ENCODE measurements at places on chromosomes 1 and 21.

DNA sequence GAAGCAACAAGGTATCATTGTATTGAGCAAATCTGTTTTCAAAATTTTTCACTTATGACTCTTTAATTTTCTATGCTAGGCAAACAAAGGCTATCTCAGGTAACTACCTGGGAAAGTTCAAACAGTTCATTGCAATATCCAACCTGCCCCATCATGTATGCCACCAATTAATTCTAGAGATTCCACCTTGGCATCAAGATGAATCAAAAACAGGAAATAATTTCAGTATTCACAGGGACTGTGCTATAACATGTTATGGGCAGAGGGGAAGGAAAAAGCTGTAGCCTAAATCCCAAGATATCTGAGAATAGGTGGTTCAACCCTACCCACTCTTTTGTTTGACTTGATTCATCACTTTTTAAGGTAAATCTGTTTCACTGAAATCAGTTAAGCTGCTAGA is 67.5 kb upstream of the SH3GLB1 start:
- DNase-seq, result no peak

DNA sequence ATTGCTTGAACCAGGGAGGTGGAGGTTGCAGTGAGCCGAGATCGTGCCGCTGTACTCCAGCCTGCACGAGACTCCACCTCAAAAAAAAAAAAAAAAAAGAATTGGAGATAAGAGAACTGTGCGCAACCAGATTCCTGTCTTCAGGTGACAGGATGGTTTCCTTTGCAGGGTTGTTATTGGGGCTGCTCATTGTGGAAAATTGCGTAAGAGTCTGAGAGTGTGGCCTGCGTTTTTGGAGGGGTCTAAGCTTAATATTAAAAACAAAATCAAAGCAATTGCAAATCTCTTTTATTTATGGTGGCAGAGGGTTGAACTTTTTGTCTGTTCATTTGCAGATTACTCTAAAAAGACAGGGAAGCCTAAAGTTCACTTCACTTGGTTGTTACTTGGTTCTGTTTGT is 36.0 kb upstream of the BCAR3 start:
- no peak for DNase-seq

GRCh38 chr1:197481101-197481500 is 213.0 kb downstream of the CRB1 start:
- no peak for DNase-seq

DNA sequence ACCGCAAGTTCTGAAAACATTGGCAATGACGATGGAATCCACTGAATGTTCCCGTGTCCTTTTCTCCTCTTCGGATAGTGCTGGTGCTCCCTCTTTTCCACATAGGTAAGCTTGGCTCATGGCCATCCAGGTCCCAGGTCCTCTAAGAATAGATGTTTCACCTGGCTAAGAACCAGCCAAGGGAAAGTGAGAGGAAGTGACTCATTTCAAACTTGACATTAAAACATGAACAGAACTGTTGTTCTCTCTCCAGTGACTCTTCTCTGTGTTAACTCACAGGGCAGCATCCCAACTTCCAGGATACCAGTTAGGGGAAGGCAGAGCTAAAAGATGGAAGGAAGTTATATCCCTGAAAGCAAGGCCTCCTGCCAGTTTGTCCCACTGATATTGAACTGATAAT is 493.8 kb upstream of the CHRM3 start:
- no peak for DNase-seq

DNA sequence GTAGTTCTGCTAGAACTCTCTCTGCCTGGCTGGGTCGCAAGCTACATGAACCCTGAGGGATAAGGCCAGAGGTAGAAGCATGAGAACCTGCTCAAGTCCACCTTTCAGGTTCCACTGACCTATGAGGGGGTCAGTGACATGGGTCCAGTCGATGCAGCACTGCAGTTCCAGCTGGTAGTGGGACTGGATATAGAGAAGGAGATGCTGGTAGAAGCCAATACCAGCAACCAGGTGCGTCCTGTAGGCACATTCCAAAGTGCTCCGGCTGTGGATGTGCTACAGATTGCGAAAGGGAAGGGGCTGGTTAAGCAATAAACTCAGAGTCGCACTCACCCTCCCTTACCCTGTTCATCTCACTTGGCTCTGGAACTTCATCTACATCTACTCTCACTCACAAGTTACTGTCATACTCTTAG is 5.7 kb downstream of the SMG5 start:
- no peak for DNase-seq

- DNase-seq, result no peak
Observed at GRCh38 chr1:29090937-29091618, 32.6 kb downstream of the TMEM200B start.

GRCh38 chr1:113871597-113872113 is at the start of gene PTPN22:
Gene PTPN22, minus strand, starts transcription at chr1:113871712.
- peak; percentile 40 for DNase-seq

DNA sequence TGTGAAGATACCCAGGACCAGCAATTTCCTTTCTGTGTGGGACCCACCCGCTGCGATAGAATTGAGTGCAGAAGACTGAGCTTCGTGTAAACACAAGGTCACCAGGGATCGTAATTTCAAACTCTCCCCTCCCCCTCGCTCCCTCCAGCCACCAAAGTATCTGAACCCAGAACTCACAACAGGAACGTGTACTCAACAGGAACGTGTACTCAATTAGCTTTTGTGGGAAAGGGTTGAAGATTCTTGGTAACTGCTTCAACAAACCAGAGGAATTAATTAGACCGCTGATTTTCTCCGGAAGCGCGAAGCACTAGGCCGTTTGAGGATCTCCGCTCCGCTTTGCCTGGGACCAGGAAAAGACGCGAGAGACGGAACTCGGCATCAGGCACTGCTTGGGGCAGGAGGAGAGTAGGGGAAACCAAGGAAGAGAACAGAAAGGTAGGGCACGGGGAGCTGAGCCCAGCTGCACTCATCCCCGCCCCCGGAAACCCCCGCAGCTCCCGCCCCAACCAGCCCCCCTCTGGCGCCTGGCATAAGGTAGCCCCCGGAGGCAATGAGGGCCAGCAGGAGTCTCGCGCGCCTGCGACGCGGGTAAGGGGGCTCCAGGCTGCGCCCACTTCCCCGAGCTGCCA is 453 bp downstream of the DRAM2 start:
- DNase-seq, result peak; percentile 12

- no peak for DNase-seq
Observed at GRCh38 chr1:100735244-100735643, 15.7 kb downstream of the VCAM1 start.

GRCh38 chr1:223229756-223230155 is 86.7 kb upstream of the TLR5 start:
- DNase-seq, result no peak

GRCh38 chr1:19453741-19454201 is 31.6 kb downstream of the CAPZB start:
- no peak for DNase-seq

DNA sequence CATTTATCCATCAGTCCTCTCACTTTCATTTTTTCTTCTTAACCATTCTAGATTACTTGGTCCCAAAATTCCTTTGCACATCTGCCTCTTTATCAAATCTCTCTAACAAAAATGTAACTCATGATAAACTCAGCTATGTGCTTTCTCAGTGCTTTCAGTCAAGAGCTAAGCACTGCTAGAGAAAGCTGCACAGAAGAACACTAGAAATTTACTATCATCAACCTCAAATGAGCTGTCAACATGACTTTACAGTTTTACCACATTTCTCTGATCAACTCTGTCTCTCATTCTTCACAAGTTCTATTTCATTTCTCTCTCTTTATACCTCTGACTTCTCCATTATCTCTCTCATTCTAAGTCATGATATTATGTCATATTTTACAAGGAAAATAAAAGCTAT is 54.2 kb upstream of the PRKACB start:
- no peak for DNase-seq

- DNase-seq, result no peak
Observed at GRCh38 chr1:15687446-15687845, 3.3 kb downstream of the PLEKHM2 start.

- no peak for DNase-seq
Observed at GRCh38 chr1:61132176-61132638, 49.8 kb downstream of the NFIA start.

DNA sequence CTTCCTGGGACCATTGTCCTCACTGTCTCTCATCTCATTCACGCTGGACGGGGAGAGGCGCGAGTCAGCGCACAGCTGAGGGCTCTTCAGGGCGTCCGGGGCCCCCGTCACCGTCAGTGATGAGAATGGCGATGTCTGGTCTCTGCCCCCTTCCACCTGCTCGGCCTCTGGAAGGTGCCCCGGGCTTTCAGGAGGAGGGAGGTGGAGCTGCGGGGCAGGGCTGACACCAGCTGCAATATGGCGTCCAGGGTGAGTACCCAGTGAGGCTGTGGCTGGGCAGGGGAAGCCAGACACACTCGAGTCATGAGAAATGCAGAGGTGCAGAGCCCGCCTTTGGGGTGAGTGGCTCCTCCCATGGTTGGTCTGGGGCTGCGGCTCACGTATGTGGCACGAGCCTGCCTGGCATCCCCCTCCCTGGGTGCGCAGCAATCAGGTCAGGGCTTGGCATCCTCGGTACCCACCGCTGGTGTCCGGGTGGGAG is 15.1 kb downstream of the MORN1 start:
- no peak for DNase-seq

DNA sequence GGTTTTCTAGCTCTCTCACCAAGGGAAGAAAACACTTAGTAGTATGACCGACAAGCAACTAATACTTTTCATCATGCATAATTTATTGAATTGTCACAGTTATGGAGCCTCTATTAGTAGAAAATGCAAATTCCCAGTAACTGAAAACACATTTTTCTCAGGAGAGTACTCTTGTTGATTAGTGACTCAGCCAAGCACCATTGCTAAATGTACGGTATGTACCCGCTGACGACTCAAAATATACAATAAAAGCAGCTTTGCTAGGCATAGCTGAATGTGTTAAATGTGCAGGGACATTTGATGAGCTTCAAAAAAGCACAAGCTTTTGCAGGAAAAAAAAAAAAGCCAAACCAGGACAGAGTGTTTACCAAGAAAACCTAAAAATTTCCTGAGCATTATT is 63.9 kb downstream of the WDR64 start:
- DNase-seq, result no peak

- DNase-seq, result no peak
Observed at GRCh38 chr1:5891137-5891536, 101.1 kb downstream of the NPHP4 start.

GRCh38 chr21:26167593-26167992 is 3.0 kb downstream of the APP start:
- no peak for DNase-seq

GRCh38 chr1:54355931-54356679 is 50.1 kb downstream of the SSBP3 start:
- no peak for DNase-seq

GRCh38 chr1:5571438-5571837 is 420.8 kb downstream of the NPHP4 start:
- no peak for DNase-seq

DNA sequence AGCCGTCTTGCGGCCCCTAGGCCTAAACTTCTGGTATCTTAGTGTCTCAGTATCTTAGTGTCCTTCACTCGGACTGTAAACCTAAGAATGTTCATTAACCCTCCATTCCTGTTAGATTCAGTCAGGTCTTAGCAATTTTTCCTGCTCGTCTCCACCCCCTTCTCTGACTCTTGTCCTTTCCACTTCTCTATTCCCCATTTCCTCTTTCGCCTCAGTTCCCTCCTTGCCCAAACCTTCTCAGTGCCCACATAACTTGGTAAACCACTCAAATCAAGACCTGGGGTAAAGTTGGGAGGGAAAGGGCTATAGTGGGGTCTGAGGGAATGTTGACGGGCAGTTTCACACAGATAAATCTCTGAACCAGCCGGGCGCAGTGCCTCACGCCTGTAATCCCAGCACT is 726 bp upstream of the FCER1G start:
- no peak for DNase-seq

- no peak for DNase-seq
Observed at GRCh38 chr1:172269644-172270043, 150.8 kb upstream of the C1orf105 start.

GRCh38 chr21:16619281-16619680 is 889.5 kb downstream of the USP25 start:
- DNase-seq, result no peak

- no peak for DNase-seq
Observed at GRCh38 chr21:15729346-15729673, 472 bp upstream of the USP25 start.

DNA sequence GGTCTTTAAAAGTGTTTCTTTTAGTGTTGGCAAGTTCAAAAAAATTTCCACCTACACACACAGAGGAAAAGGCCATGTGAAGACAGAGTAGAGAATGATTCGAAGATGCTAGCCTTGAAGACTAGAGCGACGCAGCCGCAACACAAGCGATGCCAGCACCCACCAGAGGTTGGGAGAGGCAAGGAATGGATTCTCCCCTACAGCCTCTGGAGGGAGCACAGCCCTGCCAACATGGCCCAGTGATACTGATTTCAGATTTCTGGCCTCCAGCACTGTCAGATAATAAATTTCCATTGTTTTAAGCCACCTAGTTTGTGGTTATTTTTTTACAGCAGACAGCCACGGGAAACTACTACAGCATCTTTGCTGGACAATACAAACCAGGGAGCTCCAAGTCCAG is 6.9 kb upstream of the ADAR start:
- no peak for DNase-seq

DNA sequence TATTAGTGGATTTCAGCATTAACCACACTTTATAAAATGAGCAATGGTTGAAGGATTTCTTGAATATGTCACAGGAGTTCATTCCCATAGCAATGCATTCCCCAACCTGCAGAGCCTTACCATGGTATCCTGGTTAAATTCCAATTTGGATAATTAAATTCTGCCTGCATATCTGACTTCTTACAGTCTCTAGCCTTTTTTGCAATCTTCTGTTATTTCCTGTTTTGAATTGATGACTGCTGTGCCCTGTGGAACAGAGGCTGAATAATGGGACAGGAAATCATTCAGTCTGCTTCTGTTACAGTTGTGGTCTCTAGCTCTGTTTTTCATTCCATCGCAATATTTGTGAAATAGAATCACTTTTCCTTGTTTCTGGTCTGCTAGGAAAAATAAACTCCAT is 1823.9 kb downstream of the PLA2G4A start:
- DNase-seq, result no peak

DNA sequence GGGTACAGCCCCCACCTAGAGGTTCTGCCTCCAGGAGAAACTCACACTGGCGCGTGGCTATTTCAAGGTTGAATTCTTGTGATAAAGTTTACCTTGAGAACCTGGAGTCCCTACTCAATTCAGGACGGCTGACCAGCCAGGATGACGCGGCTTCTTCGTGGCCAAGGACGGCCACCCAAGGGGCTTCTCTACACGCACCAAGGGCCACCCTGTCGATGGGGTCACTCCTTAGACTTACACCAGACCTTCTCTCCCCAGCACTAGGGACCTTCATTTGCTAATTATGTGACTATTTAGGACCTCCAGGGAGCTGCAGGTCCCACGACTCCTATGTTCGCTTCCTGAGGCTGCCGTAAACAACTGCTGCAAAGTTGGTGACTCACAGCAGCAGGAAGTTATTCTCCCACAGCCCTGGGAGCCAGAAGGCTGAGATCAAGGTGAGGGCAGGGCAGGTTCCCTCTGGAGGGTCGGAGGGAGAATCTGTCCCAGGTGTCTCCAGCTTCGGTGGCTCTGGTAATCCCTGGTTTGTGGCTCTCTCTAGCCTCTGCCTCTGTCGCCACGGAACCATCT is 135.9 kb downstream of the NPHP4 start:
- DNase-seq, result no peak

- DNase-seq, result no peak
Observed at GRCh38 chr1:89607156-89607555, 25.8 kb upstream of the LRRC8C start.
